ENCODE measurements at places on chromosomes 2 and 18.

DNA sequence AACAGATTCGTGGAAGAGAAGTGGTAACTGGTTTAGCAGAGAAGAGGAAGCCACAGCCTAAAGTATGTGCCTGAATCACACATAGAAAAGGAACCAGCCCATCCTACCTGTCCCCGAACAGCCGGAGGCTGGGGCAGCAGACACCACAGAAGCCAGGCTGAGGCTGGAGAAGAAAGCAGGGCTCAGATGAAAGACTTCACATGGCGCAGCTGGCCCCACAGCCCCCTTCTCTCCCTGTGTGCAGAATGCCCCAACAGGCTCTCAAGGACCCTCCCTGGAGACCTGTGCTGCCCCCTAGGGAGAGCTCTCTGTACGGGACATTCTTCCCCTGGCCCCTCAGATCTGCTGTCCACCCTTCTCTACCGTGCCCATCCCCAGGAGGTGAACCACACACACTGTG lies 83.5 kb upstream of the RAB12 start:
- no peak for DNase-seq

DNA sequence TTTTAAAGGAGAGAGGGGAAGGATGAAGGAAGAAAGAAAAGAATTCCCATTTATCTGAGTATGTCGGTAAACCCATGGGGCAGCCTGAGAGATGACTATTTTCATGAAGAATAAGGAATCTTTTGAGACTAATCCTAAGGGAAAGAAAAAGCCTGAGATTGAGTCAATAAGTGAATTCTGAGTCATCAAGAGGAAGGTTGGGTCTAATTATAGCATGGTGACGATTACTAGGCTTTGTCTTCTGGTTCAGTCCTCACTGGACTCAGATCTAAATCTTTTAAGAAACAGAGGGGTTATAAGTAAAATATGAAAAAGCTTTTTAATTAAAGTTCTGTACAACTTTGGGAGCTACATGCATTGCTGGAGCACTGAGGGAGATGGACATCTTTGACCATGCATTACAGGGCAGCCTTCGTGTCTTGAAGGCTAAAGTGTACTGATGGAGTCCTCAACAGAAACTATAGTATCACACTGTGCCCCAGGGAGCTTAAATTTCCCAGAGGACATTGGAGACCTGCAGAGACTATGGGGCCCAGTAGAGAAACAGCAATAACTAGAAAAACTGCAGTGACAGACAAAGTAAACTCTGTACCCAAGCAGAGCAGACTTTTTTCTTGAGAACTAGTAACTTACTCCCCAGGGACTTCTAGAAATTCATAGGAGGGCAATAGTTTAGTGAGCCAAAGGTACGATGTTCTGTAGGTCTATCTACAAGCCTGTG lies 260.9 kb downstream of the RAD51AP2 start:
- no peak for DNase-seq

GRCh38 chr2:60821587-60822302 lies 59.6 kb upstream of the REL start:
- no peak for DNase-seq

DNA sequence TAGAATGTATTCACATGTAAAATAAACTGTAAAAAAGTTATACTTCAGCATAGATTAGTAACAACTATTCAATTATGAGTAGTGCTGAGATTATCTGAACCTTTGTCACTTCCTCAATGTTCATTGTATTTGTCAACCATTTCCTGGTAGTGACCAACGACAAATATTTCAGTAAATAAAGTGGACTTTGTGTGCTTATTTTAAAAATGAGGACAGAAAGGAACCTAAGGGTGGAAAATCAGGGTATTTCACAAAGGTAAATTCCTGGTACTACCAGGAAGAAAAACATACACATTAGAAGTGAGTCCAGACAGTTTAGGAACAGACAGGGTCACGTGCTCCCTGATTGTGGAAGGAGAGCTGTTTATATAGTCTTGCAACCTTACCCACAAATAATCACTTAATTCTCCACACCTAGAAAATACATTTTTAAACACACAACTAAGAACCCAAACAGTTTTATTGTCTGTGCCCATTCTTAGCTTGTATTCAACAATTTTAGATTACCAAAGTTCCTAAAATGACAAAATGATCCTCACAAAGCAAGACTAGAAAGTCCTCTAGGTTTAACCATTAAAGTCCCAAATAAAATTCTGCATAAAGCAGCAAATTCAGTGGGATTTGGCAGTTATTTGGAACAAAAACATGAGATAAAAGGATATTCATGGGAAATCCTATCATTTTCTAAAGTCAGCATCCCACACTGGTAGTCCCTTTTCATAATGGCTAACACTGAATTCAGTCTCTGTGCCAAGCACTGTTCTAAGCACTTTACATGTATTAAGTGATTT lies 28.2 kb downstream of the PELI1 start:
- no peak for DNase-seq

DNA sequence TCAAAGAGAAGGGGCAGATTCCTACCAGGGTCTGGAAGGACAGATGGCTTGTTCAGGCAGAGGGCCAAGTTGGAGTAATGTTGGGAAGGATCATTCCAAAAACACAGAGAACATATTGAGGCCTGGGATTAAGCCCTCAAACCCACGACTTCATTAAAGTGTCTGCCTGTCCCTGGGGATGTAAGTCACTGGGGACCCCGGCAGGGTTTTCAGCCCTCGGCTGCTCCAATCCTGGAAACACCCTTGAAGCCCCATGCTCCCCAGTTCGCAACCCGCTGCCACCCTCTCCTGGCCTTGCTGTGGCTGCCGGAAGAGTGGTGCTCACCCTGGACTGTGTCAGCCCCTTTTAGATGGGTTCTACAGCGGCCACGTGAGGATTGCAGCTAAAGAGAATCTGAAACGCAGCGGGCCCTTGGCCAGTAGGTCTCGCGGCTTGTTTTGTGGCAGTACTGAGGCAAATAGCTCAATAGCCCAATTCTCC lies 79.9 kb downstream of the EPAS1 start:
- DNase-seq: no peak

DNA sequence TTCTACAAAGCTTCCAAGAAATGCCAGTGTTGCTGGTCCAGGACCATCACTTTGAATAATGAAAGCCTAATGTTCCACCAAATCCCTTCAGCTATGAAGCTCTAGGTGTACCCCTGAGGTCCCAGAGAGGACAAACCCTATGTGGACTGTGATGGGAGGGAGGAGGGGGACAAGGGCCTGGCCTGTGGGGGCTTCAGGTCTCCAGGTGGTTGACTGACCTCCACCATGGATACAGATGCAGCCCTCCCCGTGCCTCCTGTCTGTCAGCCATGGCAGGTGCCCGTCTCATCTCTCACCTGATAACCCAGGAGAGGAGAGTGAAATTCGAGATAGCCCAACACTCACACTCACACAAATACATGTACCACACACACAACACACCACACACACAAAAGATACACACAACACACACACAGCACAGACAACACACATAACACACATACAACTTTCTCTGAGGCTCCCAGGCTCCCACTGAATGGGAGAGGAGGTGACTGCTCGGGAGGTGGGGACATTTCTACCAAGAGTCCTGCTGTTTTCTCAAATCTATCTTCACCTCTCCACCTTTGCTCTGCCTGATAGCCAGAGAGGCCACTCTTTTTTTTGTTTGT lies 12.8 kb upstream of the RHOB start:
- no peak for DNase-seq

DNA sequence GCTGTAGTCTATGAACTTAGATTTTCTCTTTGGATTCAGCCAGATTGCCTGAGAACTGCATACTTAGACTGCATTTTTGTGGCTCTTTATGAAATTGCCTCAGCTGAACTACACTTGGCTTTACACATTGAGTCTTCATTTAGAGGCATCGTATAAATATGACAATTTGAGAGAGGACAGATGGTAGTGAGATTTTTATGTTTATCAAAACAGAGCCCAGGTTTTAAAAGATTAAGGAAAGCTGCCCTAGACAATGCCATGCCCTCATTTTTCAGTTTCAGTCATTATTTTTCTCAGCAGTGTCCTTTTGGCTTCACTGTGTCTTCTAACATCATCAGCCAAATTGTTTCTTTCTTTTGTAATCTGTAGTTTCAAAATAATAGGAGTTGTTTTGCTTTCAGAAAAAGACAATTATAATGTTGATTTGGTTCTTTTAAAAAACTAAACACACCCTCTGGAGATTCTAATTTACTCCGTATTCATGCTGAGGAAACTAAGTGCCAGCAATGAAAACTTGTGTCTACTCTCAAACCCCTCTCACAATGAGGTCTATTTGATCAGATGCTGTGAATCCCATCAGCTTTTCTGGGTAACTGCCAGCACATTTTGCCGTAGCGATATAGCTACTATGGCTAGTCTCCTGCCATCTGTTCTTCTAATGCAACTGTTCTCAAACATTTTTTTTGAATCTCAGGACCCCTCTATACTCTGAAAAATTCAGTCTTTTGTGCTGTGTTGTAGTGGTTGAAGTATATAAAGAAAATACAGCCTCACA lies 46.2 kb downstream of the TWSG1 start:
- DNase-seq: no peak

- DNase-seq: no peak
Observed at GRCh38 chr2:218256612-218257350, 4.0 kb upstream of the GPBAR1 start.

DNA sequence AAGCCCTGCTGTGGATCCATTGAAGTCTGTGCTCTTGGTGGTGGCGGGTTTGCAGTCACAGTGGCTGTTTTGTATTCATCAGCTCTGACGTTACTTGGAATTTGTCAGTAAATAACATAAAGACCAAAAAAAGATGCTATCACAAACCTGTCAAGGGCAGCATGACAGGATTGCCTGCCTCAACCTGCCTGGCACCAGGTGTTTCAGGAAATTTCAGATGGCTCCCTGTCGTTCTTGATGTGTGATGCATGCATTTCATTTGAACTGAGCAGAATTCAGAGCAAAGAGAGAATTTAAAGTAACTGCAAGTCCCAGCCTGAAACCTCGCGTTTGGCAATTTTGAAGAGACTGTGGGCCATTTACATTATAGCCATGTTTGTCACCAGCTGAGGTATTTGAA lies 50.3 kb upstream of the EPC2 start:
- DNase-seq: no peak

DNA sequence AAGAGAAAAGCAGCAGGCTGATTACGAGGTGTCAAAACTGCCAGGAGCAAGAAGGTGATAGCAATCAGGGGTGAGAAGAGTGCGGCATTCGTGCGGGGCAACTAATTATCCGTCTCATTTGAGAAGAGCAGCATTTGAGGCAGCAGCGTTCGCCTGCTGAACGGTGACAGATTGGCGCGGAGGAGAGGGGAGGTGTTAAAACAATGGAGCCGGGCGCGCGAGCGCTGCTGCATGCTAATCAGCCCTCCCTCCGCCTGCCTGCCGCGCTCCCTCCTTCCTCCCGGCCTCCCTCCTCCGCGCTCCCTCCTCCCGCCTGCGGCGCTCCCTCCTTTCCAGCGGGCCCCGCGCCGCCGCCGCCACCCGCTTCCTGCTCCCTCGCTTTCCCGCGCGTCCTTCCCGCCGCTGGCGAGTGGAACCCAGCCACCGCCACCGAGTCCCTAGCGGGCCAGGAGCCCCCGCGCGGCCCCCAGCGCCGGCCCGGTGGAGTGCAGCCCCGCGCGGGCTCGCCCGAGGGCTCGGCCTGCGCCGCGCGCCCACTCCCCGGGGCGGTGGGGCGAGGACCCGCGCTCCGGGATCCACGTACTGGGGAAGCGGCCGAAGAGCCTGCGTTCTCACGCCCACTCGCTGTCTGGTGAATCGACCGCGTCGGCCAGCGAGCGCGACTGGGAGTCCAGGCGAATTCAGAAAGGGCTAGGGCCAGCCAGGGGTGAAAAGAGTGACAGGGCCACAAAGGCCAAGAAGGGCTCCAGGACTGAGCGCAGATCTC lies 69.5 kb upstream of the PSMD14 start:
- DNase-seq: peak; percentile 73

GRCh38 chr18:70207181-70207580 lies 1.7 kb upstream of the RTTN start:
- no peak for DNase-seq

DNA sequence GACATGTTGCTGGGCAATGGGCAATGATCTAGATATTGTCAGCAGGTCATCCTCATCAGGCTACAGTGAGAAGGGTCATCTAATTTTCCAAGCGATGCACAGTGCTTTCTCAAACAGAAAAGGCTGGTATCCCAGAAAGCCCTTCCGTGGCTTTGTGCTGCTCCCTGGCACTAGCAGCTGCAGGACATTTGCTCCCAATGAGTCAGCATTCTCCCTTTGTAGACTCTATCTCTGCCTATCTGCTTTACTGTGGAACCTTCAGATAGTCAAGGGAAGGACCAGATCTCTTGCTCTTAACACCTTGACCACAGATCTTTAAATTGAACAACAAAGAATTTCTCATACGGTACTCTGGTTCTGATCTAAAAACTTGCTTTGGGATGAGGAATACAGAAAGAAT lies 101.4 kb downstream of the CDH2 start:
- no peak for DNase-seq

DNA sequence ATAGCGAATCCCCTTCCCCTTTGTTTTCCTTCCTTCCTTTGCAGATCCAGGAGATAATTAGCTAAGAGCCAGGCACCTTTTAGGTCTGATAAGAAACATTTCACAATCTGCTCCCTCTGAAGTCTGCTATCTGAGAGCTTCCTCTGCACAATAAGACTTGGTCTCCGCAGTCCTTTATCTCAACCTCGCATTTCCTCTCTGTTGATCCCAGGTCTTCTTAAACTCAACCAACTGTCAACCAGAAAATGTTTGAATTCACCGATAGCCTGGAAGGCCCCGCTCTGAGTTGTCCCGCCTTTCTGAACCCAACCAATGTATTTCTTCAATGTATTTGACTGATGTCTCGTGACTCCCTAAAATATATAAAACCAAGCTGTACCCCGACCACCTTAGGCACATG lies 78.4 kb upstream of the CTDP1 start:
- no peak for DNase-seq

DNA sequence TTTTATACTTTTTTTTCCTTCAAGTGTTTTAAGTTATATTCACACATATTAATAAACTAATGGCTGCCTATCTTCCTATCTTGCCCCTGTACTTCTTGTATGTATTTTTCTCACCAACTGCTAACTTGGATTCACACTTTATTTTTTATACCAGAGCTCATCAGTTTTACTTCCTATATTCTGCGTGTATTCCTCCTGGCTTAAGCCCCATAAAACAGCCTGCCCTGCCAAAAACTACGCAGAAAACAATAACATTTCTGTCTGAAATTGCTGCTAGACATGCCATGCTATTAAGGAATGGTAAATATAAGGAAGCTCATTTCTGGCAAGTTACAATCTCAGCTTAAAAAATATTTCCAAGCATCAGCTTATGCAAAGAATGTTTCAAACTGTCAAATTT lies 172.3 kb downstream of the UBE2E3 start:
- no peak for DNase-seq

DNA sequence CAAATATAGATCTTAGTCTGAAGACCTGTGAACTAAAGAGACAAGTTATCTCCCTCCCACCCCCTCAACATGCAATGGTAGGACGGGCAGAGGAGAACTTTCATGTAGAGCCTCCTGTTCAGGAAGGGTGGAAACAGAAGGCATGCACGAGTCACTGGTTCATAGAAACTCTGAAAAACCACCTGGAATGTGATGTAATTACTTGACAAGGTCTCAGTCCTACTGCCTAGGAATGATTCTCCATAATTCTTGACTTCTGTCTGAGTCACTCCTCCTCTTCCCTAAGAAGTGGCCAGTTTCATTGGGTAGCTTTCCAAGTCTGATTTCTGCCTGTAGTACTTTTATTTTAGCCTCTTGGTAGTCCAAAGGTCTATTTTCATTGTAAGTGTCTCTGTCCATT lies 277.3 kb downstream of the PTPRM start:
- DNase-seq: no peak

- DNase-seq: no peak
Observed at GRCh38 chr18:45958027-45958426, 9.1 kb downstream of the EPG5 start.
